ENCODE measurements at places on chromosomes 7 and 10.
A peak's percentile ranks its signal among the peaks of the same experiment; 100 is the strongest.

- no peak for DNase-seq
These were observed 58.5 kb upstream of the SMIM30 start for GRCh38 chr7:113176836-113177235.

DNA sequence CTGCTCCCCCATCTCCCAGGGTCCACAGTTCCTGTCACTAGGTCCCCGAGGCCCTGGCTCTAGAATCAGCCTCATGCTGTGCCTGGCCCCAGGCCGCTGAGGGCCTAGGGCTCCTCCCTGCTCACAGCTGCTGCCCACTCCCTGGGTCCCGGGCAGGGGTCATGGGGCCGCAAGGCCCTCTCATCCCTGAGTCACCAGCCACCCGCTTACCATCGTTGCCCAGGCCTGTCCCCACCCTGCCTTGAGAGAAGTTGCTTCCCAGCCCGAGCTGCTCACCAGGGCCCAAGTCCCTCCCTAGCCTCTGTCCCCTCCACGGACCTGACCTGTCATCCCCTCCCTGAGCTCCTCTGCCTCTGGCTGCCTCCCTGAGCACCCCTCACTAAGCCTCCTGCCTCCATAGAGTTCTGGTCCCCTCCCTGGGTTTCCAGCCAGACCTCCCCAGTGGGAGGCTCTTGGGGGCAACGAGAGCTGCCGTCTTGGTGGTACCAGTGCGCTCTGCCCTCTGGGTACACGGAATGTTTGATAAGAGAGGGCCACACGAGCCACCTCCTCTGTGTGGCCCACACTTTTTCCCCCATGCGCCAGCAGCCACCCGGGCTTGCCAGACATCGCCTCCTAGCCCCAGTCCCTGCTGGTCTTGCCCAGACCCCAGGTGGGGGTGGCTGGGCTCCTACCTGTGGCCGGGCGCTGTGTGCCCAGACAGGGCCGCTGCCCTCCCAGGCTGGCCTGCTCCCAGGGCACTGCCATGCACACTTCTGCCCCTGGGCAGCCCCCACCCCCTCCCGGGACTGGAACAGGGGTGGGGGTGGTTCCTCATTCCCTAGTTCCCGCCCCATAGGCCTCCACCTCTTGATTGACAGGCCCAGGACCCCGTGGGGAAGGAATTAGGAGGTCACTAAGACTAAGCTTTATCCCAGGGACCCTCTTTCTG lies 21.3 kb downstream of the MLXIPL start:
- DNase-seq: no peak

- no peak for DNase-seq
These were observed 36.2 kb upstream of the TMEM106B start for GRCh38 chr7:12174931-12175330.

DNA sequence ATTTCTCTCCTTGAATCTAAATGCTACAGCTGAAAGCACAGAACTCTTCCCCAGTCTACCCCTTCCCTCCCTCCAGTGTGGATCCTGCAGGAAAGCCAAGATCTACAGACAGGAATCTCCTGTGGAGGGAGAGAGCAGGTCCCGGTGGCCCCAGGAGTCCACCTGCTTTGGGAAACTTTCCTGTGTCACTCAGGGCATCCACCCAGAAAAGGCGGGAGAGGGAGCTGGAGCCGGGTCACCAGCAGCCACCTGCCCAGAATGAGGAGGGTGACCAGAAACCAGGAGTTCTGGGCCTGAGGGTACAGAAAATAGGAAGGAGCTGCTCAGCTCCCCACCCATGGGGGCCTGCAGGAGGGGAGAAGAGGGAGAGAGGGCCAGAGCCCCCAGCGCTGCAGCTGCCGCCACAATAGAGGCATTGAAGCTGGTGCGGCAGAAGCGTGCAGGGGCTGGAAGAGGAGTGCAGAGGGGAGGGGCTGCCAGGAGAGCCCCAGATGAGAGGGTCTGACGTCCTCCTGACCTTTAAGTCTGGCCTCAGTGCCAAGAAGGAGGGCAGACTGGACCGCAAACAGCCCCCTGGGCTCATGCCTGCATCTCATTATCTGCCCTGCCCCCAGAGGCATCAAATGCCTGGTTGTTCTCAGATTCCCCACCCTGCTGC lies 56.3 kb upstream of the TMEM72 start:
- no peak for DNase-seq

DNA sequence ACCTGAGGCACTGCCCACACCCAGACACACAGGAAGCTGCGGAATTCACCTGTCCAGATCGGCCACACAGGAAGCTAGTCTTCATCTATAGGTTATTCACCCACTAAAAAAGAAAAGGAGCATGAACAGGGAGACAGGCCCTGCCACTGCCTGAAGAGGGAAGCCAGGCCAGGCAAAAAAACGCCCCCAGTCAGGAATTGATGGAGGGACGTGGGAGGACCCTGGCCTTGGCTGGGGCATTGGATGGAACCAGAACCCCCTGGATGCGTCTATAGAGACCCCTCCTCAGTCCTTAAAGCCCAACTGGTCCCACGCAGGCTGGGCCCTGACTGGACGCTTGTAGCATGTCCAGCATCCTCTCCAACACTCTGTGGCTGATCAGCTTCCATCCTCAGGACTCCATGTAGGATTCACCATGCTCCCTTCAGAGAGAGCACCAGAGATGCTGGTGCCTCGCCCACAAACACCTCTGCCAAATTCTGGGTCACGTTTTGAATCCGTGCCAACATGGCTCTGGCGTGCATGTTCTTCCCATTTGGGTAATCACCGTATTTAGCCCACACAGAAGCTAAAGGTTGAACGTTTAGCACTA lies 259.3 kb upstream of the TCERG1L start:
- DNase-seq: no peak

DNA sequence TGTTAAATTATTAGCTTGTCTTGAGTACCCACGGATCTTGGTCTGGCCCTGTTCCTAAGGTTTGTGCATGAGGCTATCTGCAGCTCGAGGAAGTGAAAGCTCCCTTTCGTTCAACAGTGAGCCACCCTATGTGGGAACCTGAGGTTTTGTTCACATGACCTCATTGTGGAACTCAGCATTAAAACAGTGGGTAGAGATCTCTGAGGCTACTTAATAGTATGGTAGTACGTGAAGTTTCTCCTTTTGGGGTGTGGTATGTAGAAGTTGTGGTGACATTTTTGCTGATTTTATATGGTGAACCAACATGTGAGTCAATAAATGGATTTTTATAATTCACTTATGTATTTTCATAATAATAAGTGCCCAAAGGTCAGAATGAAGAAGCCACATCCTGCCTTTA lies 252.7 kb upstream of the FERD3L start:
- DNase-seq: no peak

DNA sequence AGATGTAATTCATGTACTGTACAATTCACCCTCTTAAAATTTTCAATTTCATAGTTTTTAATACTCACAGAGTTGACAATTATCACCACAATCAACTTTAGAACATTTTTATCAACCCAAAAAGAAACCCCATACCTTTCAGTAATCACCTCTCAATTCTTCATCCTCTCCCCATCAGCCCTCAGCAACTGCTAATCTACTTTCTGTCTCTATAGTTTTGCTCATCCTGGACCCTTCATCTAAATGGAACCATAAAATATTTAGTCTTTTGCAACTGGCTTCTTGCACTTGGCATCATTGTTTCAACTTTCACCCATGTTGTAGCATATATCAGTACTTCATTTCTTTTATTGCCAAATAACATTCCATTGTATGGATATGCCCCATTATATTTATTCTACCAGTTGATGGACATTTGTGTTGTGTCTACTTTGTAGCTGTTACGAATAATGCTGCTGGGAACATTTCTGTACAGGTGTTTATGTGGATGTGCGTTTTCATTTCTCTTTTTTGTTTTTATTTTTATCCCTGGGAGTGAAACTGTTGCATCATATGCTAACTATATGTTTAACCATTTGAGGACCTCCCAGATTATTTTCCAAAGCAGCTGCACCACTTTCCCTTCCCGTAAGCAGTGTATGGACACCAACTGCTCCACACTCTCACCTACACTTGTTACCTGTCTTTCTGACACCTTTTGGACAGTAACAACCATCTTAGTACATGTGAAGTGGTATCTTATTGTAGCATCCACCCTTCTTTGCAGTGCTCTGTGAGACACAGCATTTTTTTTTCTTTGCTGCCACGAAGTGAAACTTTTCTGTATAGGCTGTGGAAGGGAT lies 65.4 kb upstream of the APBB1IP start:
- DNase-seq: no peak

DNA sequence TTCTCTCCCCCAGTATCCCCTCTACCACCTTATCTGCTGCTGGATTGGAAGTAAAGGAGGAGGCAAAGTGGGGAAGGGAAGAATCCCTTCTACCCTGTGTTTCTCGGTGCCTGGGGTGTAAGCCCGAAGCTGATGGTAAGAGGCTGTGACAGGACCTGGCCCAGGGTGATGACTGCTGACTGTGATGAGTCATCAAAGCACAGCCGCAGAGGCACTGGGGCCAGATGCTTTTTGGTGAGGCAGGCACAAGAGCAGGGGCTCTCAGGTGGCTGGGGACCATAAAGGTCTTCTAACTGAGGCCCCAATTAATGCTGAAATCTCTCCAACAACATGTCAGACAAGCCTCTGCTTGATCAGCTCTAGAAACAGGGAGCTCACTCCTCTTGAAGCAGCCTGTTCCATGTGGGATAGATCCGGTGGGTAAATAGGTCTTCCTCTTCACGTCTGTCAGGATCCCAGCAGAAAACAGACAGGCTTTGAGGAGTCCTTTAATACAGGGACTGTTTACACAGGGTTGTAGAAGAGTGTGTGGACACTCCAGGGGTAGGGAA lies 86.1 kb upstream of the PCBD1 start:
- no peak for DNase-seq

GRCh38 chr7:135499818-135500217 lies 10.1 kb downstream of the CNOT4 start:
- no peak for DNase-seq

GRCh38 chr7:128427289-128427891 lies 17.6 kb upstream of the IMPDH1 start:
- no peak for DNase-seq

DNA sequence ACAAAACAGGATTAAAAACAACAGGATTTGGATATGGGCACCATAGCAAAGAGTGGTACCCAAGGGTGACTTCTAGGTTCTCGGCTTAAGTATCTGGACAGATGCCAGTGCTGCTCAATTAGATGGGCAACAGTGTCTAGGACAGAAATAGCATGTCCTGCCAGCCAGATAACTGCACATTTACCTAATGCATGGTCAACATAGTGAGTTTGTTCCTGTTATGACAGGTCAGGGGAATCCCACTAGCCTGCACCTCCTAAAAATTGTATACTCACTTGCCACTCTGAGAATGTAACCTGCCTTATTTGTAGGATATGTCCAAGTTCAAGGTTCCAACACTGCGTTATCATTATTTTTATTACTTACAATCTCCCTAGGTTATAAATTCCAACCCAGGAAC lies 471.7 kb downstream of the GRM8 start:
- no peak for DNase-seq

GRCh38 chr7:20754001-20754400 lies 32.7 kb downstream of the SP8 start:
- no peak for DNase-seq

GRCh38 chr10:26463986-26464385 lies 25.8 kb downstream of the APBB1IP start:
- DNase-seq: no peak

- DNase-seq: peak; percentile 97
These were observed 182.8 kb downstream of the ARHGAP12 start for GRCh38 chr10:31745612-31746376.

DNA sequence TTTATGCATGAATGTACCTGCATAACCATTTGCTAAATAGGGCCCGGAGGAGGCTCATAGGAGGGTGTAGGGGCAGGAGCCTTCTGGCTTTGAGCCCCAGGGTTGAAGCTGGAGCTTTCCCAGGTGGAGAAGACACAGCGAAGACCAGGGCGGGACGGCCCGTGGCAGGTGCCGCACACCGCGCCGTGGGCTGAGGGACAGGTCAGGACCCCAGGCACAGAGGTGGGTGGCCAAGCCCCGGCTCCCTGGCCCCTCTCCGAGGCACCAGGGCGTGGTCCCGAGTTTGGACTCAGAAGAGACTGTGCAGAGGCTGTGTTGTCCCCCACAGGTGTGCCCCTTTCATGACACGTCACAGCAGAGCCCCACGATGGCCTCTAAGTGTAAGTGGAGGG lies 56.5 kb downstream of the PWWP2B start:
- DNase-seq: no peak

DNA sequence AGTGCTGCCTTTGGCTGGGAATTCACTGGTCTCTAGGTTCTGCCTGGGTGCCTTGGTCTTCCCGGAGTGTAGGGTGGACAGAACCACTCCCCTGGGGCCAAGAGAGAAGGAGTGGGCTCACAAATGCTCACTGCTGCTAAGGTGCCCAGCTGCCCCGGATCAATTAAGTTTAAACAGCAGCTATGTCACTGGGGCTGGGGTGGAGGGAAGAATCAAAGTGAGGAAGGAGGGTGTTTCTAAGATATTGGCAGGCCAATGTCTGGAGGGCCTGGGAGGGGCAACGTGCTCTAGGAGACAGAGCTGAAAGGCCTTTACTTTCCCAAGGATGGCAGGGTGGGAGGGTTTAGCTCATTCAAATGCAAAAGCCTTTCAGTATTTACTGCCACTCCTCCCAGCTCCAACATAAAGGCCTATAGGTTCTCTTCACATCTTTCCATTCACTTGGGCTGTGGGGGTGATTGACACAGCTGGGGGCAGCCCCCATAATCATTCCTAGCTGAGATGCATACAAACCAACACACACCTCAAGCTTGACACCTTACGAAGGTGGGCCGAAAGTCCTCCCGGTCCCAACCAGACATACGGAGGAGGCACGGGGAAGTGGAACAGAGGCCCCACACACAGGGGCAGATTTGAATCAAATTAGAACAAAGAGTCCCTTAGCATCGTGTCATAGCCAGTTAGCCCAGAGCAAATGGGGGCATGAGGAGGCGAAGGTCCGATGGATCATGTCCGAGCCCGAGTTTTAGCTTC lies 108.0 kb upstream of the EFCAB10 start:
- no peak for DNase-seq

- DNase-seq: no peak
These were observed 19.8 kb upstream of the HIPK2 start for GRCh38 chr7:139797607-139798006.

DNA sequence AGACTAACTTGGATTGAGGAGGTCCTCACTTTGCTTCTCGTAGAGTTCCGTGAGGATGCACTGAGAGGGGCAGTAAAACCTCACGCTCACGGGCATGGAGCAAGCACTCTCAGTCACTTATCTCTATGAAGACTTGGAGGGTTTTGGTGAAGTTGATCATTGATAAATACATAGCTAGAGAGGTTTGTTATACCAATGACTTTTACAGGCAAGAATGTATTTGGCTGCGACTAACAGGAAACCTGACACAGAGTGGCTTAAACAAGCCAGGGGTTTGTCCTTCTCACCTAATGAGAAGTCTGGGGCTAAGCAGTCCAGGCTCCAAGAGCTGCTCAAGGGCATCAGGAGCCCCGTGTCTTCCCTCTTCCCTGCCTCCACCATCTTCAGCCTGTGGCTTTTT lies 6.1 kb downstream of the BICC1 start:
- no peak for DNase-seq

- peak; percentile 18 for DNase-seq
These were observed 11.5 kb downstream of the CISD1 start for GRCh38 chr10:58280477-58280876.

GRCh38 chr10:12717981-12718707 lies 283.4 kb downstream of the CCDC3 start:
- DNase-seq: no peak
